ENCODE measurements at places on chromosomes 6 and 20.

DNA sequence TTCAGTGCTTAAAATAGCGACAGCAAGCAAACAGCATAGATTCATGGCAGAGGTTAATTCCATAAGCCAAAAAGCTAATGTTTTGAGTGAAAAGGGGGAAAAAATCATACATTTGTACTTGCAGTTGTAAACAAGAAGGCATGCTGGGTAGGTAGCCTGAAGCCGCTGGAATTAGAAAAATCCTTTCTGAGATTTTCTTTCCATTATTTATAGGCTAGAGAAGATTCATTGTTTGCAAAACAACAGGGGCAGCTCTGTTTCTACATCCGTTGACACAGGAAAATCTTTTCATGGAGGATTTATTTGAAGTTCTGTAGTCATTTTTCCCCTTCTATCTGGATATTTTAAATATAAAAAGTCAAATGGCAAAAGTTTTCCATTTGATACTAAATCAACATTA lies 843.9 kb downstream of the QKI start:
- DNase-seq, result no peak

- DNase-seq, result no peak
Observed at GRCh38 chr6:88631830-88632229, 331.6 kb downstream of the RNGTT start.

DNA sequence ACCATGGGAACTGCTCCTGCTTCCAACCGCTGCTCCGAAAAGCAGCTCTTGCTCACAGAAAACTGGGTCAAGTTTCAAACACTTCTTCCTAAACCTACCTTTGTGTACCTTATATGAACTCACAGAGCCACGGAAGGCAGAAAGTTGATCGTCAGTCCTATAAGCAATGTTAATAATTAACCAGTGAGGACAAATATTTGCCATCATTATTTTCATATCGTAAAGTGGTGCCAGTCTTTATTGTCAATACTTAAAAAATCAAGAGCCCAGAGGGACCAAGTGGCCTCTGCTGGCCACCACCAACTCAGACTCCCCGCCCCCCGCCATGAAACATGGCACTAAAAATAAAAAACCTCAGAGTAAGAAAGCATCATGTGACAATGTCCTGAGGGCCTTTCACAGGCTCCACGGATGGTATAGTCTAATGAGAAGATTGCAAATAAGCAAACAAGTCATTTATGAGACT lies 9.1 kb upstream of the PBOV1 start:
- no peak for DNase-seq

DNA sequence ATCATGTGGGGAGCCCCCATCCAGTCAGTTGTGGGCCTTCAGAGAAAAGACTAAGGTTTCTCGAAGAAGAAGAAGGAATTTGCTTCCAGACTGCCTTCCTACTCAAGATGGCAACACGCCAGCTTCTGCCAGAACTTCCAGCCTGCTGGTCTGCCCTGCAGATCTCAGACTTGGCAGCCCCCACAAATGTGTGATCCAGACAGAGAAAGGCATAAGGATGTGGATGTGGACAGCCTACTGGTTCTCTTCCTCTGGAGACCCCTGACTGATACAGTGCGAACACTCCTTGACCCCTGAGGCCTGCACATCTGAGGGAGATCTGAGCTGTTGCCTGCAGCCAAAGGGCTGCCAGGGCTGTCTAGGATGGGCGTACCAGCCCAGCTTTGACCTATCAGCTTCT lies 8.6 kb downstream of the GABRR1 start:
- DNase-seq, result no peak

- DNase-seq, result peak; percentile 95
Observed at GRCh38 chr20:51492167-51493092, 50.1 kb downstream of the NFATC2 start.

DNA sequence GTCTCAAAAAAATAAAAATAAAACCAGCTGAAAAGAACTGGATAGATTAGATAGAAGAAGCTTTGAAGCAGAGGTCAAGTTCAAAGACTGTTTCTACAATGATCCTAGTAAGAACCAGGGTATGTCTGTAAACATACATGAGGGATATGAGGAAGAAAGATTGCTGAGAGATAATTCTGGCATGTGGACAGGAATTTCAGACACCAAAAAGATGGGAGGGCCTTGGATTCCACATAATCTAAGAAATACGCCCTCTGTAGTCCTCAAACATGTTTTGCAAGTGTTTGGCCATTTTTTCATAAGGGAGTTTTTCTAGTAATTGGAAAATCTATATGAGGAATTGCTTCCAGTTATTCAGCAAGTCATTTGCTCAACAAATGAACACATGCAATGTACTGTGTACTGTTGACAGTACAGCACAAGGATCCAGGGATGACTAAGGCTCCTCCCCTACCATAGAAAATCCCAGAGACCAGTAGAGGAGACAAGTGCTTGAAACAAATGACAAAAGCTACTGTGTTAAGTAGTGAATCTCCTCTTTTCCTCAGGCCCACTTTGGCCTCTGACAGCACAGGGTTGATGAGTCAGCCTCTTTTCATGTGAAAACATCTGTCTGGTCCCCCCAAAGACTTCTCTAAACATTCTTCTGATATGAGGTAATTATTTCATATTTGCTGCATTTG lies 795.9 kb downstream of the MAFB start:
- no peak for DNase-seq

- DNase-seq, result no peak
Observed at GRCh38 chr6:47404435-47404834, 73.2 kb upstream of the CD2AP start.

GRCh38 chr20:53212018-53212417 lies 239.9 kb downstream of the TSHZ2 start:
- no peak for DNase-seq

GRCh38 chr6:160996131-160996601 lies 4.6 kb downstream of the MAP3K4 start:
- no peak for DNase-seq

DNA sequence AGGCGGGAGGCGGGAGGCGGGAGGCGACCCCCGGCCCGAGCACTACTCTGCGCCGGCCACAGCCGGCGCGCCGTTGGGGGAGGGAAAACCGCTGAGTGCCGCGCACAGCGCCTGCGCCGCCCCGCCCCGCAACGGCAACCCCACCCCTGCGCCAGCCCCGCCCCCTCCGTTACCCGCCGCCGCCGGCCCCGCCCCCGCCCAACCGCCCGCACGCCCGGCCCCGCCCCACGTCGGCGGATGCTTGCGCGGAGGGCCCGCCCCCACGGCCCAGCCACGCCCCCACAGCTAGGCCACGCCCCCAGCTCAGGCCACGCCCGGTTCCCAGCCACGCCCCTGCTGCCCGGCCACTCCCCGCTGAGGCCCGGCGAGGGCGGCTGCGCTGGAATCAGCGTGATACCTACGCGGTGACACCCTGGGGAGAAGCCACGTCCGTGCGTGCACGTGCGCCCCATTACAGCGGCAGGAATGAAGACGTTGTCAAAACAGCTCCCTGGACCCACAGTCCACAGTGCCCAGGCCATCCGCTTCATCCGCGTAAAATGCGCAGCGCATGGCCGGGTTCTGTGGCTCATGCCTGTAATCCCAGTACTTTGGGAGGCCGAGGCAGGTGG lies at the start of gene TCFL5:
TSS of gene TCFL5 (minus strand) at position 97 of the 611 bp plus-strand sequence. CDS start 152 bp downstream, outside the sequence.
- DNase-seq, result peak; percentile 85

DNA sequence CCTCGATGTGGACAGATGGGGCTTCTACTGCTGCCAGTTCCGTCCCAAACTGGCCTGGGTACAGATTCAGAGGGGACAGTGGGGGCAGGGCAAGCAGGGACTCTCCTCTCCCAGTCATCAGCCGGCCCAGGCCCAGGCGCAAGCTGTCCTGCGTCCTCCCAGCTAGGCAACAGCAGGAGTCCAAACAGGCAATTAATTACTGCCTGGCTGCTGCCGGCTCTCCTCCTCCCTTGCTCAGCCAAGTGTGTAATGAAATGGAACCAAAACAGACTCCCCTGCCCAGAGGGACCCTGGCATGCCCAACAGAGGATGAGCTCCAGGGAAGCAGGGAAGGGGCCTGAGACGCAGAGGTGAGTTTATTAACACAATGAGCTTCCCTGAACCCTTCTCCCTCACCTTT lies 17.8 kb upstream of the SLC32A1 start:
- DNase-seq, result no peak

DNA sequence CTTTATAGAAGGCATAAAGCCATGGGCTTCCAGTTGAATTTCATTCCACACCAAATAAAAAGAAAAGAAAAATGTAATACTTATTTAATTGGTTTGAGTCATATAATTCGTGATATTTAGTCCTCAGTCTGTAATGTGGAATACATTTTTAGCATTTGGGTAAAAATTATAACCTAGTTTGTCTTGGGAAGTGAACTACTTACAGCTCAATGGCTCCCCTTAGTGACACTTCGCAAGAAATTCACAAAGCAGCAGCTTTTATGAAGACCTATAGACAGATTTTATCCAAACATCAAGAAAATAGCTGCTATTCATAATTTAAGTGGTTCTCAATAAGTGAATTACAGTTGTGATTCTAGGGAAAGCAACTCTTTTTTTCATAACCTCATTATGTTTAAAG lies 72.1 kb downstream of the RSPO3 start:
- DNase-seq, result peak; percentile 26

DNA sequence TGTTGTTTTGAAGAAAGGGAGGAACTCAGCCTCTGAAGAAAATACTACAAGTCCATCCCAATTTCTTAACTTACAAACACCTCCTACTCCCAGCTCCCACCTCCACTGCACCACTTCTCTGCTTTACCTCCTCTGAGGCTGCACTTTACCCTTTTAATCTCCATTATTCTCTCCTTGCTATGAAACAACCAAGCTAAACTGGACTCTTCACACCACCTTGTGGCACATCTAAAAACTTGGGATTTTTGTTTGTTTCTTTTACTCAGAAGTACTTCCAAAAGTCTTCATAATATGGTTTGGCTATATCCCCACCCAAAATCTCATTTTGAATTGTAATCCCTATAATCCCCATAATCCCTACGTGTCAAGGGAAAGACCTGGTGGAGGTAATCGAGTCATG lies 142.2 kb downstream of the MOXD1 start:
- DNase-seq, result no peak

- DNase-seq, result no peak
Observed at GRCh38 chr6:75431379-75431778, 62.2 kb downstream of the FILIP1 start.

DNA sequence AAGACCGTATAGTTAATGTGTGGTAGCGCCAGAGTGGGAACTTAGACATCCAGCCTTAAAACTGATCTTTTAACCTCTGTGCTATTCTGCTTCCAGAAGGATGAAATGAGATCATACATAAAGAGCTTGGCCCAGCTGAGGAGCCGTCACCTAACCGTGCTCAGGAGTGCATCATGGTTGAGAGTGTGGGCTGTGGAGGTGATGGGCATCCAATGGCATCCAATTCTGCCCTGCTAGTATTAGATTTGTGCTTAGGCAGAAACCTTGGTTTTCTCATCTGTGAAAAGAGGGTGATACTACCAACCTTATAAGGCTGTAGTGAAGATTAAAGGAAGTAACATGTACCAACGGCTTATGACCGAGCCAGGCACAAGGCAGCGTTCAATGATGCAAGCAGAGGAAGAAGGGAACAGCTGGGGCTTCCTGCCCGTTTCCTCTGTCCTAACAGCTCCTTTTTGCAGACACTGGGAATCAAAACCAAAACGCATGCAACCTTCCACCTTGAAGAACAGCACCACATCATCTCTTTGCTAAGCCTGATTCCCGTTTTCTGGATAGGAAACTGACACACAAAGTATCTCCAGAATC lies 1.3 kb downstream of the SLC22A16 start:
- peak; percentile 59 for DNase-seq

- DNase-seq, result no peak
Observed at GRCh38 chr6:160462116-160462515, 113.9 kb downstream of the SLC22A3 start.

GRCh38 chr6:25387911-25388310 lies 108.7 kb downstream of the CARMIL1 start:
- no peak for DNase-seq

DNA sequence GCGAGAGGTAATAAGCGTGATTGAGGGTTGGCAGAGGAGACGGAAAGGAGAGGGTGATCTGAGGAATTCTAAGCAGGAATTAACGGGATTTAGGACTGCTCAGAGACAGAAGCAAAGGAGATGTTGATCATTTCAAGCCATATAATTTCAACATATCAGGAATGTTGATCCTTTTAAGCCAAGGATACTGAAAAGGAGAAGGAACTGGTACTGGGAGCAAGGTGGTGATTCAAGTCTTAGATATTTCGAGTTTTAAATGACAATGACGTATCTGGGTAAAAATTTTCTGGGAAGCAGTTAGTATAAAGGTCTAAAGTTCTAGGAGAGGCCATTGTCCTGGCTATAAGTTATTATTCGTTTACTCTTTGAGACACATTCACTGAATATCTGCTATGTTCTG lies 91.3 kb upstream of the OGFRL1 start:
- no peak for DNase-seq

DNA sequence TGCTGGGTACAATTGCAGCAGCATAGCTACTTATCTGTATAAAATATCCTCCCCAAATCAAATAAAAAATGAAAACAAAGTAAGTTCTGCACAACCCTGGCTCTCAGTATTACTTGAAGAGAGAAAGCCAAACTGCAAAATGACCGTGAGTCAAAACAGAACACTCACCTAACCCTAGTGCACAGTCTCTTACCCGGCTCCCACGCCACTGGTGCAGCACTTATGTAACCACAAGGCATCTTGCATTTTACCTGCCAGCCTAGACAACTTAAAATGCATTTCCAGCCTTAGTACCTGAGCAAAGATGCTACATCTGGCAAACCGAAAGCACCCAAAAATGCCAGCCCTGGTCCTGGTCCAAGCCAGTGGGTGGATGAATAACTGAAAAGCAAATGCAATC lies 12.4 kb upstream of the SIRPB1 start:
- DNase-seq, result no peak

GRCh38 chr6:139863964-139864363 lies 489.5 kb upstream of the CITED2 start:
- no peak for DNase-seq

- no peak for DNase-seq
Observed at GRCh38 chr6:138572167-138572875, 73.0 kb upstream of the NHSL1 start.

GRCh38 chr20:38926142-38926933 lies at the start of gene FAM83D:
Gene FAM83D, plus strand, starts transcription at chr20:38926417. Its CDS starts 26 bp downstream, at chr20:38926443.
- peak; percentile 99 for DNase-seq

DNA sequence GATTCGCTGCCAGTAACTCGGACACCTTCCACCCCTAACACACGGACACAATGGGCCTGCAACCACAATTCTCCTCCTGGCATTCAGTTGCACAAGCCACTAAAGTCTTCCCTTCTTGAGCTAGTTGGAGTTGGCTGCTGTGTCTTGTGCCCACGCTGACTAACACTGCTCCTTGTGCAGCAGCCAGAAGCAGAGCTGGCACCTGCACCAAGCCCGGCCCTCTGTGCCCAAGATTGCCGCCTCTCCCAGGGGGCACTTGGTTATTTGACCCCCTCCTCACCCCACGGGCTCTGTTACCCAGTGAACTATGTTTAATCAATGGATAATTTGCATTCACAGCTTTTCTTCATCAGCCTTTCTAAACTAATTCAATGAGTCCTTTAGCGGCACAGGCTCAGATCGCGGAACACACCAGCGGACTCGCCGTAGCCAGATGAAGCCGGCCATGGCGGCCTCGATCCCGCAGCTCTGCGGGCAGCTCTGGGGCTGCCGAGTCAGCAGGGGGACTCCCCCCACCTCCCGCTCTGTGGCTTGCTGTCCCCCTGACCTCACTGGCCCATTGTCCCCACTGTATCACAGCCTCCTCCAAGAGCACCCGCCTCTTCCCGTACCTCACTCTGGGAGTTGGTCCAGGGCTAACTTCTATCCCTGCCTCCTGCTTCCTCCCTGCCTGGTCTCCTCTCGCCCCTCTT lies 94.8 kb upstream of the AFDN start:
- no peak for DNase-seq

GRCh38 chr6:7938562-7939183 lies 28.1 kb upstream of the TXNDC5 start:
- no peak for DNase-seq

- DNase-seq, result no peak
Observed at GRCh38 chr20:47656318-47656717, 129.0 kb downstream of the SULF2 start.

- no peak for DNase-seq
Observed at GRCh38 chr6:139894271-139894670, 519.8 kb upstream of the CITED2 start.
